Dermis microvascular lymphatic vessel endothelial cell (primary cell): ENCODE measurements at places on chromosomes 1 and 21. TPM values are rescaled to one million over a fixed set of nuclear protein-coding genes. Genes with fewer than 3 reads are reported as not detected.
A peak's percentile ranks its signal among the peaks of the same experiment; 100 is the strongest.

DNA sequence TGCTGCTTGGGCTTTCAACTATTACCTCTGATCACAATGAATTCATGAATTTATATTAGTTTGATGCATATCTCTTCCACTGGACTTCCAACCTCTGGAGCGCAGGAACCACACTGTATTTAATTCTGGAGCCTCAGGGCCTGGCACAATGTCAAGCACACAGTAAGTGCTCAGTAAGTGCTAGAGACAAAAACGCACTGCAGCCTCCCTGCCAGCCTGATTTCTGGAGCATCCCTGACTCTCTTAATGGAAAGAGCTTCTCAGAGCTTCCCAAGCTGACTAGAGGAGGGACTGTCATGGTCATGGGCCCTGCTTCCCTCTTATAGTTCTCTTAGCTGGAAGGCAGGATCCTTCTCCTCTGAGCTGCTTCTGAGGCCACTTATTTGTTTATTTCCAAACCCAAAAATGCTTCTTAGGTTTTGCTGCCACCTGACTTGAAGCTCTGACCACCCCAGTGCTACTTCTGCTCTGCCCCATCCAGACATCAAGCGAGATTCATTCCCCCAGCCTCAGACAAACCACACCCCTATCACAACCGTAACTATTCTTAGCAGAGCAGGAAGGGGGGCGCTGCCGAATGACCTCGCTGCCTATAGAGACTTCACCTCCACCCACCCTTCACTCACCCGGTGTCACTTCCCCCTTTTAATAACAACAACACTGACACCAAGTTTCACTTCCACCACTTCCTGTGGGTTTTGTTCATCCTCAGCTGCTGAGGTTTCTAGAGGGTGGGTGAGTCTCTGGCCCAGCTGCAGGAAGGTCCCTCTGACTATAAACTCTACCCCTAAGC lies 33.6 kb downstream of the NUAK2 start:
- no peak for DNase-seq

DNA sequence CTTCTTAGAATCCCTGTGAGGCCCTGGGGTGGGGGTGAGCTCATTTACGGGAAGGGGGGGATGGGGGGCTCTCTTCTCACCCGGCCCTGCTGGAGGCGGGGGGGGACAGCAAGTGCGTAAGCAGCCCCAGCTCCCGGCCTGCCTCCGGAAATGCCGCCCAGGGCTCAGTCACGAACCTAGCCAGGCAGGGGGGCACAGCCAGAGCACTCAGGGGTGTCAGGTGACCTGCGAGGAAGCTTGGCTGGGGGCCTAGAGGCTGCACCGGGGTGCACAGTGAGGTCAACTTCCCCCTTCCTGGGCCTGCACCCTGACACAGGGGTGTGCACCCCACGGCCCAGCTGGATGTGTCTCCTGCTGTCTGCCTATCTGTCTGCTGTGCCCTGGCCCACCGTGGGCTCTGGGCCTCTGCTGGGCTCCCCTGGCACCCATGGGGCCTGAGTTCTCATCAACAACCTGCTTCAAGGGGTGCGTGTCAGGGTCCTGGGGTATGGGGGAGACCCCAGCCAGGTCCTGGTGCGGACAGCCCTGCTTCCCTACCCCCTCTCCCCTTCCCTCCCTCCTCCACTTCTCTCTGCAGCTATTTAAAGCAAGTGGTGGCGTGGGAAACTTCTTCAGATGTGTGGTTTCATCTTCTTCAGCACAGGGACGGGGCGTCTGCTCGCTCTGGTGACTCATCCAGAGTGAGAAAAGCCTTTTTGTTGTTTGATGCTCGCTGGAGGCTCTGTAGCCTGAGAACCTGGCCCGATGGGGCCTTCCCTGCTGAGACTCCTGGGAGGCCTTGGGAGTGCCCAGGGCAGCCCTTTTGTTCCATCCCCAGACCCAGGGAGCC lies 92.5 kb upstream of the RUNX3 start:
- DNase-seq, result peak; percentile 64

The LMX1A gene
- total RNA-seq, result not detected in 2 replicates

The CNTN2 gene
- total RNA-seq, result not detected in 2 replicates

The SPRR5 gene
- not detected in 2 replicates for total RNA-seq

The KRTAP12-2 gene
- total RNA-seq, result not detected in 2 replicates

The KISS1 gene
- total RNA-seq, result 0.38 and 1.2 TPM in 2 replicates

The TRAPPC10 gene
- total RNA-seq, result 16.7 and 23.5 TPM in 2 replicates

DNA sequence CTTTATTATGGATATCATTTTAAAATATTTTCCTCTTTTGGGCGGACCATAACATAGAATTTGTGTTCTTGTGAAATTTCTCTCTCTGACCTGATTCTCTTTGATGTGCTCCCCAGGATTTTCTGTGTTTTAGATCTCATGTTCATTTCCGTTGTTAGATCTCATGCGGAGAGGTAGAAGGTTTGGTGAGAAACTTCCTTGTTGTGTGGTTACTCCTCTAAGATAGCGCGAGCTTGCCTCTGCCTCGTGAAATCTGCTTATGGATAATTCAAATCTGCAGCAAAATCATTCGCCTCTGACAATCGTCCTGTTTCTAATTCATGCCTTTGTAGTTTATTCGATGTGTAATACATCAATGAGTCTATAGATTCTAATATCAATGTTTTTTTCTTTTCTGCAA lies 580.4 kb downstream of the USP25 start:
- no peak for DNase-seq

The CAPZA1 gene
- total RNA-seq, result 171 and 180 TPM in 2 replicates

The TRPM2 gene
- 0.25 and 0.39 TPM in 2 replicates for total RNA-seq

GRCh38 chr1:34113362-34113761 lies 51.7 kb downstream of the CSMD2 start:
- no peak for DNase-seq

The ZRANB2 gene
- total RNA-seq, result 20.4 and 23.1 TPM in 2 replicates

- no peak for DNase-seq
Measured at GRCh38 chr1:113538225-113538624, 147.9 kb downstream of the MAGI3 start.

DNA sequence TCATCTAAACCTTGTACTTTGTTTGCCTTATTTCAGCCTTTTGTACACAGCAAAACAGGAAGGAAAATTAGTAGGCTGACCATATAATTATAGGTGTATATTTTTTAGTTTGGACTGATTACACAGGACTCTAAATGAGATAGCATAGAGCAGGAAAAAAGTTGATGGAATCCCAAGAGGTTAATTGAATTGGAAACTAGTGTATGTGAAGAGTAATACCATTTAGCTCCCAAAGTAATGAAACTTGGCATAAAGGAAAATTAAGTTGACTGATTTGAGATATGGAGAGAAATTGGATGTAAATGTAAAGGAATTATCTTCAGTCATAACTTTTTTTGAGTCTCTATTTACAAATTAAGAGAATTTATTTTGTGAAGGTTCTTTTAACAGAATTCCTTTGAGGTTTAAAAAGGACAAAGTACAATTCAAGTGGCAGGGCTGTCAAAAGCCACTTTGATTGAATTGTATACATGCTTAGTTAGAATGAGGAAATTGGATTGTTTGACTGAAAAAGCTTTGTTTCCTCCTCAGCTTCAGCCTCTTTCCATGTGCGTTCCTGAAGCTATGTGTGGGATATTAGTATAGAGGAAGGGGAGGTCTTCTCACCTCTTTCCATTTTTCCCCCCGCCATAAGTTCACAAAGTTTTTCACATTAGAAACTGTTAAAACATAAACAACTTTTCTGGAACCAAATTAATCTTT lies 26.4 kb downstream of the SNX27 start:
- DNase-seq, result no peak

- DNase-seq, result peak; percentile 27
Measured at GRCh38 chr1:186627019-186627418, 53.2 kb downstream of the PTGS2 start.

DNA sequence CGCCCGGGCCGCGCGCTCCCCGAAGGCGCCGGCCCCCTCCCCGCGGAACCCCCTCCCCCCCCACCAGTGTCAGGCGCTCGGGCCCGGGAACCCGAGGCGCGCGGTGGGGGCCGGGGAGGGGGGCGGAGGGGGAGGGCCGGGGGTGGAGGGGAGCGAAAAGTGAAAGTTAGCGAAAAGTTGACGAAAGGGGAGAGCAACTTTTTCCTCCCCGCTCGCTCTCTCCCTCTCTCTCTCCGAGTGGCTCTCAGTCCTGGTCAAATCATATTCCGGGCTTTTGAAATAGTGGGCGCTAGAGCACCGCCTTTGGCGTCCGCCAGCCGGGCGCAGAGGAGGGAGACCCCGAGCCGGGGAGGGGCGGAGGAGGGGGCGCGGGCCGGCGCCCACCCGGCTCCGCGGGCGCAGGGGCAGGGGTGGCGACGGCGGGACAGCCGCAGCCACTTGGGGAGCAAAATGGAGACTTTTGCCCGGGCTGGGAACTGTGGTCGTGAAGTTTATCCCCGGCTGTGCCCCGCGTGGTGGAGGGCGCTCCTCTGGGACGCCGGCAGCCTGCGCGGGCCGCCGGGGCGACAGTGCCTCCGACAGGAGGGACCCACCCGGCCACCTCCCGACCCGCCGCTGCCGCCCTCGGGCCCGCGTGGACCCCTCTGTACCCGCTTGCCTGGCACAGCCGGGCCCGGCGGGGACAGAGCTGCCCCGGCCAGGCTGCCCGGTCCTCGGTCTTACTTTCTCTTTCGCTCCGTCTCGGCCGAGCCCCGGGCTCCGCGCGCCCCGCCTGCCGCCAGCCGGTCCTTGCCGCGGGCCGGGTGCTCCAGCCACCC lies 697 bp downstream of the PRDM16 start:
- peak; percentile 11 for DNase-seq

DNA sequence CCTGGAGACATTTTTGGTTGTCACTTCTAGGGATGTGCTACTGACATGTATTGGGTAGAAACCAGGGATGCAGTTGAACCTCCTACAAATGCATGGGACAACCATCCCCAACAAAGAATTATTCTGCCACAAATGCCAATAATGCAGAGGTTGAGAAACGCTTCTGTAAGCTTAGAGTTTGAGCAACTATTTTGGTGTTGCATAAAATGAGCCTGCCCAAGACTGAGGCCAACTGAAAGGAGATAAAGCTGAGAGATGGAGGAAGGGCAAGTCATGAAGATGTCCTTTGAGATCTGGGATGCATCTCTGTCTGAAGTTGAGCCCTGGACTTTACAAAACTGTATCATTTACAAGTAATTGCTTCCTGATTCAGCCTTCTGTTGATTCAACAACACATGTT lies 106.9 kb downstream of the KCNJ15 start:
- DNase-seq, result no peak

DNA sequence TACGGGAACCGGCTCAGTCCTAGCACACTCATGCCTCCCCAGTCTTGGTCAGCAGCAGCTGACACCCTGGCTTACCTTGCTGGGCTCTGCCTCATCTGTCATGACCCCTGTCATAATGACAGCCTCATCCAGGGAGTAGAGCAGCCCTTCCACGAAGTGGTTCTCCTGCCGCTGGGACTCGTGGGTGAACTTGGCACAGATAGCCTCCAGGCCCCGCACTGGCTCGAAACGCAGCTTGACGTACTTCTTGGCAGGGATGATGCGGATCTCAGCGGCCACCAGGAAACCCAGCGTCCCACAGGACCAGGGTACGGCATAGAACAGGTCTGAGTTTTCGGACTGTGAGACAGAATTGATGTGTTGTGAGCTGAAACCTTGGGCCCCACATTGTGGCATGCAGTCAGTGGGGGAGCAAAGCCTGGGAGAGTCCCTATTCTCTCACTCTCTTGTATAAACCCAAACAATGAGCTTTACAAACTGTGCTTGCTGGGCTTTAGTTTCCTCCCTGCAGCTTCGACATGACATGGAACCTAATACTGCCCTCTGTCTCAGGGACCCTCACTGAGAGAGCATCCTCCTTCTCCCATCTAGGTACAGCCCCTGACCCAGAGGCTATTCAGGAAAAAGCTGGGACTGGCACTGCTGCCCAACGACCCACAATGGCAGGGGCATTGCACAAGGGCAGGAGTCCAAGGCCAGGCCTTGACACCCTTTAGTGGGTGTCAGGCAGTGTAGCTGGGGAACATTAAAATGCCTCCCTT lies 15.5 kb downstream of the DHCR24 start:
- no peak for DNase-seq

The GUCA2A gene
- total RNA-seq, result not detected in 2 replicates

- DNase-seq, result no peak
Measured at GRCh38 chr1:100607628-100608240, 69.8 kb downstream of the GPR88 start.

The DRAXIN gene
- total RNA-seq, result 0.13 and 0.64 TPM in 2 replicates

DNA sequence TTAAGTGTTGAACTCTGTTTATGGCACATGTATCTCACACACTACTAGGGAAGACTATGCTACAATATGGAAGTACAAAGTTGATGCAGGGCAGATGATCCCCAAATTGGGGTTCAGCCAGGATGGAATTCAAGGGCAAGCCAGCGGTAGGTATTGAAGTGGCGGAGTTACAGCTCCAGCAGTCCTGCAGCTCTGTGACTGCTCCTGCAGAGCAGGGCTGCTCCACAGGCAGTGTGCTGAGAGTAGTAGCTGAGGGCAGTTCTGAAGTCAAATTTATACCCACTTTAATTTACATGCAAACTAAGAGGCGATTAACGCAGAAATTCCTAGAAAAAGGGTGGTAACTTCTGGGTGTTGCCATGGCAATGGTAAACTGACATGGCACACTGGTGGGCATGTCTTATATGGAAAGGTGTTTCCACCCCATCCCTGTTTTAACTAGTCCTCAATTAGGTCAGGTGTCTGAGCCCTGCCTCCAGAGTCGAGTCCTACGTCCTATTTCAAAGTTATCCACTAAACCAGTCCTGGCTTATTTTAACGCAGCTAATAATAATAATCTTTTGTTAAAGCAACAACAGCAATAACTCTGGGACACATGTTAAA lies 20.6 kb upstream of the CENPF start:
- no peak for DNase-seq

DNA sequence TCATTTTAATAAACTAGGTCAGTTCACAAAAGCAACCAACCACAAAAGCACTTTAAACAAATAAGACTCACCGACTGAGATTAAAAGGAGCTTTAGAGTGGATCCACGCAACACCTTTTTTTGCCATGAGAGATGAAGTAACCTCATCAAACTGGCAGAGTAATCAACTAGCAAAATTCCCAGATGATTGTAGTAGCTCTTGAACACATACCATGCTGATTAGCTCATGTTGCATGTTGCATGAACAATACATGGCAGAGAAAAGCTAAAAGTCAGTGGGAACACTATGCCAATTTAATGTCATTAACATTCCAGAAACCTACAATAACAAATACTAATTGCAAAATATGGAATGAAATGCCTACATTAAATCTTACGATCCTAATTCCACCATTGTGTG lies 4.1 kb downstream of the WARS2 start:
- no peak for DNase-seq

- no peak for DNase-seq
Measured at GRCh38 chr1:171265686-171266085, 17.4 kb downstream of the FMO1 start.

The IGSF9 gene
- total RNA-seq, result not detected in 2 replicates

- peak; percentile 49 for DNase-seq
Measured at GRCh38 chr1:215567491-215568298, 591 bp downstream of the KCTD3 start.
